ENCODE measurements at places on chromosomes 13 and 19.
A peak's percentile ranks its signal among the peaks of the same experiment; 100 is the strongest.

GRCh38 chr19:2653710-2654707 lies 48.5 kb downstream of the GNG7 start:
- DNase-seq, result no peak

DNA sequence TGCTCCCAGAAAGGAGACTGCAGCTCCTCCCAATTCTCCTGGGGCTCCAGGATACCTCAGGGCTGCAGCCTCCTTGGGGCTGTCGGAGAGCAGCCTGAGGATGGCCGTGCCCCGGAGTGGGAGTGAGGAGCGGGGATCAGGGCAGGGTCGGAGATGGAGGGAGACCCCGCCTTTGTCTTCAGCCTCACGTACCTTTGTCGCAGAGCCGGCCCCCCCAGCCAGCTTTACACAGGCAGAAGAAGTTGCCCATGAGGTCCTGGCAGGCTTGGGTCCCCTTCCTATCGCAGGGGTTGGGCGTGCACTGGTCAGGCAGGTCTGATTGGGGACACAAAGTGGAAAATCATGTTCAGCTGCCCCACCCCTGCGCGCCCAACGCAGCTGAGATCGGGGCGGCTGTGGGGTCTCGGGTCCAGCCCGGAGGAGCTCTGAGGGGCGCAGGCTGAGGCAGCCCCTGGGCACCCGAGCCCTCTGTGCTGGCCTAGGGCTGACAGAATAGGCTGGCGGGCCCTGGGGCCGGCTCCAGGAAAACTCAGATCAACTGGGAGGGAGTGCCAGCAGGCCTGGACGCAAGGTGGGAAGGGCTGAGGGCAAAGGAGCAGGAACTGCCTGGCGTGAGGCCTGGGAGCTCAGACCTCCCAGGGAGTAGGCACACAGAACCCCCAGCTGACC lies 24.2 kb downstream of the GAS6 start:
- no peak for DNase-seq

DNA sequence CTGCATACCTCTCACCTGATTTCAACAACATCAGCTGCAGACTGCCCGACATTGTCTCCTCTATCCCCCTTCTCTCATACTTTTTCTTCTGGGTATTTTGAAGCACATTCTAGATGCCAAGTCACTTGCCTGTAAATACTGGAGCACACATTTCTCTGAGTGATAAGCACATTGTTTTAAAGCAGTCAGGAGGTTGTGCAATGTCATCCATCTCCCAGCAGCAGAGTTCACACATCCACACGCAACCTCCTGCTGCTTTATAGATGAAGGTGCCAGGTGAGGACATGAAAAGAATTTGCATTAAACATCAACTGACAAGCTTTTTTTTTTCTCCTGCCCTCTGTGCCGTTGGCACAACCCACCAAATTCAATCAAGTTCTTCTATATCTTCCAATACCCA lies 5.5 kb downstream of the UPK1A start:
- no peak for DNase-seq

GRCh38 chr19:17648097-17648660 lies 40.0 kb downstream of the UNC13A start:
- DNase-seq, result no peak

DNA sequence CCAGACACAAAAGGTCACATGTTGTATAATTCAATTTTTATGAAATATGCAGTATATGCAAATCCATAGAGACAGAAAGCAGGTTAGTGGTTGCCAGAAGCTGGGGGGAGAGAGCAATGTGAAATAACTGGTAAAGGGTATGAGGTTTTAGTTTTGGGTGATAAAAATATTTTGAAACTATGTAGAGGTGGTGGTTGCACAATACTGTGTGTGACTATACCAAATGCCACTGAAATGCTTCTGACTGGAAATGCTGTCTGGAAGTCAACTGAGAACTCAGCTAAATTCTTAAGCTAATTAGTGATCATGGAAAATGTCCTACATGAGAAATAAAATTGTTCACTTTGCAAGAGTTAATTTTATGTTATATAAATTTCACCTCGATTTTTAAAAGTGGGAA lies 65.3 kb upstream of the RXFP2 start:
- no peak for DNase-seq

DNA sequence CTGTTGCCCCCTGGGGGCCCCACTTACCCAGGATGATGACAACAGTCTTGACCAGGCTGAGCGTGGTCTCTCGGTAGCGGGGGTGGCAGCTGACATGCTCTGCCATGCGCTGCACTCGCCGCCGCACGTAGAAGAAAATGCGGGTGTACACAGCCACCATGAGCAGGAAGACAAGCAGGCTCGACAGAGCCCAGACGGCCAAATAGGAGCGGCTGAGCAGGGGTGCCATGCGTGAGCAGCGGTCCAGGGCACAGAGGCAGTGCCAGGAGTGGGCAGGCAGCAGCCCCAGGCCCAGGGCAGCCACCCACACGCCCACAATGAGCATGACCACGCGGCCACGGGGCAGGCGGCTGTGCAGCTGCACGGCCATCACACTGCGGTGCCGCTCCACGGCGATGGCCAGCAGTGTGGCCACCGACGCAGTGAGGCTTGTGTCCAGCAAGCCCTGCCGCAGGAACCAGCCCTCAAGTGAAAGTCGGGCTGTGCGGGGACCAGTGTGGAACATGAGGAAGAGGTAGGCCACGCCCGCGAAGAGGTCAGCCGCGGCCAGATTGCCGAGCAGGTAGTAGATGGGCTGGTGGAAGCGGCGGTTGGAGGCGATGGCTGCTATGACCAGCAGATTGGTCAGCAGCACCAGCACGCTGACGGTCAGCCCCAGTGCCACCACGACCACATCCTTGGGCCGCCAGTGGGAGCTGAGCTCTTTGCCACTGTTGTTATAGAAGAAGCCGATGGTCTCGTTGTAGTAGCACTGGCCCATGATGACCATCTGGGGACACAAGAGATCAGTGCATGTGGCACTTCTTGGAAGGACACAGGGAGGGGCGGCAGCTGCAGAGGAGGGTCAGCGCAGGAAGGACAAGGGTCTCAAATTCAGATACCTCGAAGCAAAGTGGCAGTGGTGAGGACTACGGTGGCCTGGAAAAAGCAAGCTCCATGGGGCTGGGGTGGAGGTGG lies 1.2 kb downstream of the LPAR2 start:
- no peak for DNase-seq

DNA sequence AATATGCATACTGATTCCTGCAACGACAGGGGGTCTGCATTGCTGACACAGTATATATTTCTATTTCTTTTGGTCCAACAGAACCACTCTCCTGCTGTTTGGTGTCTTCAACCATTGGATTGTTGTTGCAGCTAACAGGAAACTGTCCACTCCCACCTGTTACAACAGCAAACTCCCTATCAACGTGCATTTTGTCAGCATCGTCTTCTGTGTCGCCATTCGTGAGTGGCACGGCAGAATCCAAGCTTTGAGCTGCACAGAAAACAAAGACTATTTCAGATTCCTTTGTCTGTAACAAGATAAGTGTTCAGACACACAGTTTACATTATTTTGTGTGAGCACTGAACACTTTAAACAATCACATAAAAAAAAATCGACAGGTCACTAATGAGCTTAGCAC lies 31.3 kb downstream of the ANKRD10 start:
- DNase-seq, result no peak

DNA sequence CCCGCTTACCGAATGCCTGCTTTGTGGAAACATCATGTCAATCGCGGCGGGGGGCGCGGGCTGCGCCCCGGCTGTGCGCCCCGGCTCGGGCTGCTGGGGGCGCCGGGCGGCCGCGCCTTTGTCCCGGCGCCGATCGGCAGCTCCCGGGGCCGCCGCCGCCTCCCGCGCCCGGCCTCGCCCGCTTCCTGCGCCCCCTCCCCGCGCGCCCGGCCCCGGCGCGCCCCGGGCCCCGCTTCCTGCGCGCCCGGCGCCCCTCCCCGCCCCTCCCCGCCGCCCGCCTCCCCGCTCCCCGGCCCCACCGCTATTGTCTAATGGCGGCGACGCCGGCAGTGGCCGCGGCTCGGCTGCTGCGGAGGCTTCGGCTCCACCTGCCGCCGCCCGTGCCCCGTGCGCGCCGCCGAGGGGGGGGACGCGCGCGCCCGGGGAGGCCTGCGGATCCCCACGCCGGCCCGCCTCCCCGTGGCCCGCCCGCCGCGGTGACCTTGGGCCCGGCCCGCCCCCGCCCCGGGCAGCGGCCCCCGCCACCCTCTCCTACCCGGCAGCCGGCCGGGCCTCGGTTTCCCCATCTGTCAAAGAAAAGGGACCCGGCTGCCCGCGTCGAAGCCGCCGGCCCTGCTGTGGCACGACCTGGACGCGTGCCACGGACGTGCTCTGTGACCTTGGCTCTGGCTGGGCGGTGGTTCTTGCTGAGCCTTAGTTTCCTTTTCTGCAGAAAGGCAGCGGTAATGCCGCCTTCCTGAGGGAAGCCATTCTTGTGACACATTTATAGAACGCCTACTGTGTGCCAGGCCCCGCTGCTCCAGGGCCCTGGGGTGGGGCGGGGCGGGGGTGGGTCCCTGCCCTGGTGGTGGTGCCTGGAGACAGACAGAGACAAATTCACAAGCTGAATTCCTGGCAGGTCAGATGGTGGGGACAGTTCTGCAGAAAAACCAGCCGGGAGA lies at the start of gene TLE5:
TLE5 (minus strand) TSS at position 331 of the 941 bp plus-strand sequence; CDS start at position 36, 295 bp downstream.
- peak; percentile 46 for DNase-seq

DNA sequence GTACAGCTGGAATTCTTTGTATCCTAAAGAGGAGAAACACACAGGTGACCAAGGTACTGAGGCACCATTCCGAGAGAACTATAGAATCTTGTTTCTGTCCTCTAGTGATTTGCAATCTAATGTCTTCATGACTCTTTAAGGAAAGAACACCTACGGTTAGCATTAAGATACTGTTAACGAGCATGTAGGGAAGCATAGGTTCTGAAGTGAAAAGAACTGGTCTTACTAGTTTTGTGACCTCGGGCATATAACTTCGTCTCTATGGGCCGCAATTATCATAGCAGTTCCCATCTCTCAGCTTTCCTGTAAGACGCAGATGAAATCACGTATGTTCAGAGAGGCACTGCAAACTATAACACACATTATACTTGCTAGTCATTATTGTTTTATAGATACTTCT lies 193.0 kb upstream of the NBEA start:
- no peak for DNase-seq

DNA sequence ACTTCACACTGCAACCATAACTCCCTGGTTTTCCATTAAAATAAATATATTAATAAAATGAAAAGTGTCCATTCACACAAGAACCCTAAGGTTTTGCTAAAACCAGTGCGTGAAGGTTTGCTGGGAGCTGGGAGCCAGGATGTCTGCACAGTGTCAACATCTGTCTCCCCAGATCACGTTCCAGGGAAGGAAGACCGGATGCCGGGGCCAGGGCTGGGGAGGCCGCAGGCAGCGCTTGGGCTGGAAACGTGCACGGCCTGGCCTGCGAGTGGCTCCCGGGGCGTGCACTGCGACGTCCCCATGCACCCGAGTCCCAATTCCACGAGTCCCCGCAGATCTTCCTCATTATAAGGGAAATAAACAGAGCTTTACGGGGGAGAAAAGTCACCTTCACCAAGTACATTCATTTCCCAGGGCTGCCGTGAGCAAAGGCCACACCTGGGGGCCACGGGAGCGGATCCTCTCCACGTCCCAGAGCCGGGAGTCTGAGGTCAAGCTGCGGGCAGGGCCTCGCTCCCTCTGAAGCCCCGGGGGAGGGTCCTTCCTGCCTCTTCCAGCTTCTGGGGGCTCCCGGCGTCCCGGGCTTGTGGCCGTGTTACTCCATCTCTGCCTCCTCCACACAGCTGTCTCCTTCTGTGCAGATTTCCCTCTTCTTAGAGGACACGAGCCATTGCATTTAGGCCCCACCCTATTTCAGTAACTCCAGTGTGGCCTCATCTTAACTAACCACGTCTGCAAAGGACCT lies 12.8 kb downstream of the SHC2 start:
- DNase-seq, result no peak

DNA sequence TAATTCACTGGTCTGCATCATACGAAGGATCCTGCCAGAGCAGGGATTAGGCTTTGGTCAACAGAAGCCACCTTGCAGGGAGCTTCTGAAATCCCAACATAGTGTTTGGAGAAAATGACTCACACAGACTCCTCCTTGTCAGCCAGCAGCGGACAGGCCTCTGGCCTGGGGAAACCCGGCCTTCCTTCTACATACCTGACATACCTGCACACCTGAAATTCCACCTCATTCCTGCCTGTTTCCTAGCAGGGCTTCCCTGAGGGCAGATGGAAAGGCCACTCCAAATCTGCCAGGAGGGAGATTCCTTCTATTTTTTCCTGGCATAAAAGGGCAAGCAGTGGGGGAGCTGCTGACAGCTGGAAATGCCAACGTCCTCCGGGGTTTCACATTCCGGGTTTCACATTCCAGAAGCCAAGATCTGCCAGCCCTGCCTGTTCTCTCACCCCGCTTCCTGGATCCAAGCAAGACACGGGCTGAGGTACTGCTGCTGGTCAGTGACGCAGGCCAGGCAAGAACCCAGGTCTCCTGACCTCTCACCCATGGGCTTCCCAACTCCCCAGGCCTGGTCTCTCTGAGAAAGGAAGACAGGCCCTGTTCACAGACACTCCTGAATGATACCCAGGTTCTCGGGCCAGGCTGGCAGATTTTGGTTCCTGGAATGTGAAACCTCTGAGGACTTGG lies 18.2 kb upstream of the IGFL1 start:
- no peak for DNase-seq

DNA sequence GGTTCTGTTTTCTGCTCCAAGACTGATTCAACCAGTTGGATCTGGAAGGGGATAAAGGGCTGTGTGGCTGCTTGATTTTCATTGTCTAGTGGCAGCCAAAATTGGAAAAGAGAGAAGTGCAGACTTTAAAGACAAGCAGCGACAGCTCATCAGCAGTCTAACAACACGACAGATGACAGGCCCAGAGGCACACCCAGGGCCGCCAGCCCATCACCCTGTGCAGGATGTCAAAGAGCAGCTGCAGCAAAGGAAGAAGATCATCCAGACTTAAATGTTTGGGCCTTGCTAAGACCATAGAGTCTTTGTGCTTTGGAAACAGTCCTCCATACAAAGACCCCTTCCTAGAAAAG lies 421.0 kb upstream of the KLF12 start:
- no peak for DNase-seq

- DNase-seq, result no peak
These were observed 7.0 kb downstream of the TUBGCP3 start for GRCh38 chr13:112580912-112581311.

GRCh38 chr13:71902676-71903075 lies 35.7 kb upstream of the DACH1 start:
- no peak for DNase-seq
